ENCODE measurements at places on chromosomes 6 and 20. TPM values are rescaled to one million over a fixed set of nuclear protein-coding genes. Genes with fewer than 3 reads are reported as not detected.

The DNAH8 gene
- polyA plus RNA-seq: 0.94 TPM

The SEMG2 gene
- polyA plus RNA-seq: not detected

The VIP gene
- polyA plus RNA-seq: not detected

The SLC35F1 gene
- polyA plus RNA-seq: not detected

The ZNF165 gene
- 3.5 TPM for polyA plus RNA-seq

The NKAPL gene
- 0.18 TPM for polyA plus RNA-seq

The SRSF12 gene
- 0.41 TPM for polyA plus RNA-seq

The CALHM5 gene
- not detected for polyA plus RNA-seq

The AGER gene
- polyA plus RNA-seq: 0.58 TPM

The RAB22A gene
- polyA plus RNA-seq: 11.2 TPM

The MDFI gene
- not detected for polyA plus RNA-seq

The C20orf202 gene
- polyA plus RNA-seq: not detected

The THBD gene
- not detected for polyA plus RNA-seq

The EPB41L1 gene
- polyA plus RNA-seq: 0.83 TPM

The FLRT3 gene
- not detected for polyA plus RNA-seq

The LIME1 gene
- 81.2 TPM for polyA plus RNA-seq

The TMC2 gene
- not detected for polyA plus RNA-seq

The OVOL2 gene
- polyA plus RNA-seq: not detected

The INSM1 gene
- polyA plus RNA-seq: not detected

The BTNL2 gene
- not detected for polyA plus RNA-seq

The MAP1LC3A gene
- polyA plus RNA-seq: 8.6 TPM

The SNX9 gene
- polyA plus RNA-seq: 21.0 TPM

The AARS2 gene
- 10.2 TPM for polyA plus RNA-seq

The CGA gene
- not detected for polyA plus RNA-seq

The SIGLEC1 gene
- polyA plus RNA-seq: not detected

The CST4 gene
- polyA plus RNA-seq: not detected

The C6orf62 gene
- polyA plus RNA-seq: 102 TPM

The TCP11 gene
- not detected for polyA plus RNA-seq

The EDEM2 gene
- polyA plus RNA-seq: 51.9 TPM

The SSTR4 gene
- not detected for polyA plus RNA-seq

The MMP24 gene
- 0.09 TPM for polyA plus RNA-seq

The CASS4 gene
- polyA plus RNA-seq: 0.34 TPM

The TJAP1 gene
- 9.2 TPM for polyA plus RNA-seq

The ZC3H12D gene
- 8.2 TPM for polyA plus RNA-seq

The SCRT2 gene
- polyA plus RNA-seq: not detected

The COL11A2 gene
- polyA plus RNA-seq: not detected

The TTLL9 gene
- polyA plus RNA-seq: not detected
